Neural progenitor cell (in vitro differentiated cells): ENCODE measurements at places on chromosomes 12 and 14.

GRCh38 chr12:106321139-106321850 lies 18.8 kb downstream of the TCP11L2 start:
- no peak overlapping the region for H3K27ac ChIP-seq
- H3K4me3 ChIP-seq: no peak overlapping the region
- H3K36me3 ChIP-seq: no peaks in the 10 kb centered on the region
- no peaks in the 10 kb centered on the region for H3K27me3 ChIP-seq
- no peaks in the 10 kb centered on the region for H3K4me1 ChIP-seq
- DNase-seq: no peak

DNA sequence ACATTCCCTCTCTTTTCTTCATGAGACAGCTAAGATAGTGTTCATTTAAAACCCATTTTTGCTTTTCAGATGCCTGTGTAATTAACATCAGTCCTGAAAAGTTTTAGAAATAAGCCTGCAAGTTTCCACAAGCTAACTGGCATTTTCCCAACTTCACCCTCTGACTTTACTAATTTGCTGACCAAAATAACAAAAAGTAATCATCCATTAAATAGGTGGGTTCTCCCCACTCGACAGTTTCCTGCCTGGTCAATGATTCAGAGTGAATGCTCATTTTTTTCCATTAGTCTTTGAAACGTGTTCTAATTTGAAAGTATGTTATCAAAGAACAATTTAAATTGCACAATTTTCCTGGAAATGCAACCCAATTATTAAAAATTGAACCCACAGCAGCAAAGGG lies 23.6 kb downstream of the NELL2 start:
- no peak for DNase-seq
- no peaks in the 10 kb centered on the region for H3K27me3 ChIP-seq
- peaks cover 10% of the 10 kb centered on the region for H3K4me1 ChIP-seq
- no peak overlapping the region for H3K27ac ChIP-seq

DNA sequence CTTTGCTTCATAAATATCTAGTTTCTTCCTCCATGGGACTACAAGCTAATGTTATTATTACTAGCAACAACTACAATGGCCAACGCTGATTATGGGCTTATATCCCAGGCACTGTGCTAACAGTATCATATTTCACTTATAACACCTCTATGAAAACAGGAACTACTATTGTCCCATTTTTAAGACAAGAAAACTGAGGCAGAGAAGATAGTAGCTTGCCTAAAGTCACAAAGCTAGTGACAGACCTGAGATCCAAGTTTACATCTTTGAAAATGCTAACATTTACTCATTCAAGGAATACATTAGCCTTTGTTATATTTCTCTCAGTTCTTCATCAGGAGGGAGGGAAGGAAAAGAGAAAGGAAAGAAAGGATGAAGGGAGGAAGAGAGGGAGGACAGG lies 32.8 kb downstream of the GIT2 start:
- no peaks in the 10 kb centered on the region for H3K4me1 ChIP-seq
- no peak overlapping the region for H3K27ac ChIP-seq
- no peaks in the 10 kb centered on the region for H3K36me3 ChIP-seq
- no peaks in the 10 kb centered on the region for H3K27me3 ChIP-seq
- DNase-seq: no peak

DNA sequence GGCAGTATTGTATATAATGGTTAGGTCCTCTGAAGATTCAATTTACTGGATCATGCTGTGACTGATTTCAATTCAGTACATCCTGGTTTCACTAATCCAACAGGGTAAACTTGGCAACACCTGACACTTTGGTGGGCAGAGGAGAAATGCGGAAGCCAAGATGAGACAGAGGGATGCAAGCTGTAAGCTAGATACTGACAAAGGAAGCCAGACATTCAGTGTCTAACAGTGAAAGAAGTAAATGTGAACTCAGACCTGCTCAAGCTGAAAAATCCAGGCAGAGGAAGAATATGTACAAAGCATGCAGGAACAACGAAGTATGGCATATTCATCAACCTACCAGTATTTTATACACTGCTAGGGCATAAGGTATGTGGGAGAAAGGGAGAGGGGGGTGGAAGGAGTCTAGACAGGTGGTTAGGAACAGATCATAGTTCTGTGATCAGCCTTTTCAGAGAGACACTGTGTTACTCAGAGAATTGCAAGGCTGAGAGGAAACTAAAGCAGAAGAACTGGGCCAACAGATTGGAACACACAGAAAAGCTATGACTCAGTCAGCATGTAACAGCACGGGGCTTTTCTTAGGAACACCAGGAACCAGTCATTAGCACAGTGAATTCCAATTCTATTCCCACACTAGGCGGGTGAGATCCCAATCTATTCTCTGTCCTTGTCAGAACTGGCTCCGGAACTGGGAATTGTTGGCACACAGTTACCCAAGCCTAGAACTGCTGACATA lies 40.3 kb downstream of the NELL2 start:
- H3K27ac ChIP-seq: no peak overlapping the region
- no peak overlapping the region for H3K4me3 ChIP-seq
- no peaks in the 10 kb centered on the region for H3K27me3 ChIP-seq
- peaks cover 3% of the 10 kb centered on the region for H3K4me1 ChIP-seq
- no peaks in the 10 kb centered on the region for H3K36me3 ChIP-seq
